Osteoblast (primary cell): ENCODE measurements at places on chromosomes 16 and 17. TPM values are rescaled to one million over a fixed set of nuclear protein-coding genes. Genes with fewer than 3 reads are reported as not detected.
A peak's percentile ranks its signal among the peaks of the same experiment; 100 is the strongest.

Gene MT1F
- 2.1 and 3.3 TPM in 2 replicates for total RNA-seq

DNA sequence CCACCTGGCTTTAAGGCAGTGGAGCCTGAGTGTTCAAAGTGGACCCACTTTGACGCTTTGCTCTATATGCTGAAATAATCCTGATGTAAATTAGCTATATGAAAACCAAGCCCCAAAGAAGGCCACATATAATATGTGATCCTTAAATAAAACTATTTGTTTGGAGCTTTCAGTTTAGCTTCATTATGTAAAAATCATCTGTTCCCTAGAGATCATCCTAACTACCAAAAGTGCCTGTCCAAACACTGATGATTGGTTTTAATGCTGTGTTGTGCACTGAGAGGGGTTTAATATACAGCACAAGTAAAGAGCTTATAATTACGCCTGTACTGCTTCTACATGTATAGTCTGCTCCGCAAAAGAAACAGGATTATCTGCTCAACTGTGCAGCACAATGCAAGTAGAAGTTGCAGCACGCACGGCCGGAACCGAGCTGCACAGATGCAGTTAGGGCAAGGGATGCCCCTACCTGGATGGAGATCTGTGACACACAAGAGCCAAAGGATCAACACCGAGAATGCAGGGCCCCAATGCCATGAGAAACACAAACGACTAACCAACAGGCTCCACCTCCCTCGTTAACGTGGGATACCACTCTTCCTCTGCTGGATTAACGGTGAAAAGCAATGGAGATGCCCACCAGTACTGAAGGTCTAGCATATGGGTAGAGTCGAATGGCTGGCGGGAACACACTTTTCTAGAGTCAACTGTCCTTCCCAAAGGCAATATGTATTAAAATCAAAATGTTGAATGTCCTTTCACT, 20.5 kb downstream of the USP7 start:
- DNase-seq: no peak

DNA sequence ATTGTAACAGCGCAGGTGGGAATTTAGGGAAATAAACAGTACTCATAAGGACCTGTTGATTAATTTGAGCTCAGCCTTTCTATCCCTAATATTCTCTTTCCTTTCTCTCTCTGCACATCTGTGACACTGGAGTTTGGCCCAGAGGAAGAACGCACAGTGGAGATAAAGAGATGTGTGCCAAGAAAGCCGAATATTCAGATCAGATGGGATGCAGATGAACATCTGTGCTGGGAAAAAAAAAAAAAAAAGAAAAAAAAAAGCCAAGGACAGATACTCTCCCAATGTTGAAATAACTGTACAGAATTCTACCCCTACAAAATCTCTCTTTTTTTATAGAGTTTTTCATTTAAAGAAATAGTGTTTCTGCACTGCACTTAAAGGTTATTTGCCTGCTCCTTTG, 485.4 kb downstream of the KCNJ2 start:
- DNase-seq: no peak

DNA sequence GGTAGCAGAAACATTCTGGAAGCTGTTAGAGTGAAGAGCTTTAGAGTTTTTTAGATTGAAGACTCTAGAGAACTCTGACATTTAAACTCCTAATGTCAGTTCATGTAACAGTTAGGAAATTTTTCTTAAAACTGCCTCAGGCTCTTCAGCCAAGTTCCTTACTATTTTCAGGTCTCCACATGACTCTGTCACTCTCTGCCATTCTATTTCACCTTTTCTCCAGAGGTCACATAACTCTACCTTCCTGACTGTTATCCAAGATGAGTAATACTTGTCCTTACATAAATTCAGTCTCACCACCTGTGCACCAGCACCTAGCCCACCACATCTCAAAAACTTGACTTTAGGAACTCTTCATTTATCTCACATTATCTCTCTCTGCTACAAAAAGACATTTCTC, 347.1 kb upstream of the CA10 start:
- no peak for DNase-seq

- peak; percentile 97 for DNase-seq
Measured at GRCh38 chr17:42311240-42312034, 23.1 kb downstream of the STAT5A start.

DNA sequence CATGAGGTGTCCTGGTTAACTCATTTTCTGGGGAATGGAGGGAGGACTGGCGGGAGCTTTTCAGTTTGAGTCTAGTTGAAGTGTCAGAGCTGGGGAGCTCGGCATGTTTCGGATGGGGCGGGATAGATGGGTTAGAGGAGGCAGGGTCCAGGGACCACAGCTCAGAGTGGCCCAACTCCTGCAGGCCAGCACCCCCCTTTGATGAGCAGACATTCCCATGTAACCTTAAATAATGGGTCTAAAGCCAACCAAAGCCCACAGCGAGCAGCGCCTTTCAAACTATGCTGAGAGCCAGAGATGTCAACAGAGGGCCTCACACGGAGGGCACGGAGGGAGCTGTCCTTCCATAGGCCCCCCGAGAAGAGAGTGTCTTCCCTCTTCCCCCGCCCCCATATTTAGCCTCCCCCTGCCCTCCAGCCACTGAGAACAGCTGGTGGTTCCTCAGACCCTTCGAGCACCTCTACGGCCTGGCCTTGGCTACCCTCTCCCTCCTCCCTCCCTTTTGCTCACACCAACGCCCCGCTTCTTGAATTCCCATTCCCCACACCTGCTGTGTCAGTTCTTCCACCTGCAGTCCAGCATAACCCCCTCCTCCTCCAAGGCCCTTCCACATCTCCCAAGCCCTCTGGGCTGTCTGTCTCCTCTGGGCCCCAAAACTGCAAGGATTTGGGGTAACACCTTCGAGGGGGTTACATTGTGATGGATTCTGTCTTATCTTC, 21.8 kb downstream of the RAB11FIP4 start:
- DNase-seq: no peak
